BJ (cell line): ENCODE measurements at places on chromosomes 7 and 10. TPM values are rescaled to one million over a fixed set of nuclear protein-coding genes. Genes with fewer than 3 reads are reported as not detected.

Gene ERCC6
- 22.1 and 26.1 TPM in 2 replicates for polyA plus RNA-seq

Gene FBXO24
- polyA plus RNA-seq, result 0.33 and 0.40 TPM in 2 replicates

DNA sequence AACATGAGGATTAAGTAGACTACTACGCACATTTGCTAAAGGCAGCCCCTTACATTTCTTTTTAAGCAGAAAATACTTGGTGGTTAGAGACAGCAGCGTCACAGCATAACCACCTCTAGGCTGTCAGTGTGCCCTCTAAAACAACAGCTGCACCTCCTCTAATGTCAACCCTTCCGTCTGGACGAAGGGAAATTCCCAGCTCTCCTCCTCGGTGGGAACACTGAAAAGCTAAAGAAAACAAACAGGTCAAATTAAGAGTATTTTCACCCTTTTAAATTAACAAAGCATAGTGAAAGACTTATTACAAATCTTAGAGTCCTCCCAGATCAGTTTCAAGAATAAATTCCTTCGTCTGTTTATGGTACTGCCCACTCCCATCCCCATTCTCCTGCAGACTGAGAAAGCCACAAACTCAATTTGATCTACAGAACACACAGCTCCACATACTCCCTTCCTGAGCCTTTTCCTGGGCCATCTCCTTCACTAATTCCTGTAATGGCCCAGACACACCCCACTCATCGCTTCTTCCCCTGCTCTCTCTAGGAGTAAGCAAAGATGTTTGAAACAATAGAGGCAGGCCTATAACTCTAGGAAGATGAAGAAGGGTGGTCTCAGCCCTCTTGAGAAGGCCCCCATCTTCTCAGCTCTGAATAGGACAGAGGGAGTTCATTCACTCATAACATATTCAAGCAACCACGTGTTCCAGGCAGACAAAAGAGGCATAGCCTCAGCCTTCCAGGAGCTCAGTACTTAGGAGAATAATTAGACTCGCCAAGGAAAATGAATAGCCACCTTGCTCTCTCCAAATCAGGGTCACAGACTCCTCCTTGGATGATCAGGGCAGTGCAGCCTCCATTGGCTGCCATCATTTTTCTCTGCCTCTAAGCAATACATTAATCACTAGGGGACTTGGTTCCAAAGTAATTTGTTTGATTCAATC, 47.5 kb upstream of the HNRNPH3 start:
- no peak for DNase-seq

GRCh38 chr10:78892338-78893176, 176.2 kb upstream of the ZMIZ1 start:
- no peak for DNase-seq

GRCh38 chr7:159097661-159098423, 46.8 kb downstream of the VIPR2 start:
- no peak for DNase-seq
